ENCODE measurements at places on chromosomes 12 and 14.

DNA sequence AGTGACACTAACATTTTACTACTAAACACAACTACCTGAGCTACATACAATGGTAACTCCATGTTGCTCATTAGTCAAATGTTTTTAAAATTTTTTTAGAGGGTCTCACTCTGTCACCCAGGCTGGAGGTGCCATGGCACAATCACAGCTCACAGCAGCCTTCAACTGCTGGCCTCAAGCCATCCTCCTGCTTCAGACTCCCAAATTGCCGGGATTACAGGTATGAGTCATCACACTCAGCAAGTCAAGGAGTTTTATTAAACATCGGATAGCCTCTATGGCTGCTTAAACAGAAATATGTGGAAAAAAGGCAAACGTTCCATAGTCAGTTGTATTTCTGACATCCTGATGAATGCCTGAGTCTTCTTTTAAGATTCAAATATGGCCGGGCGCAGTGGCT lies 11.1 kb upstream of the NPFF start:
- no peak for DNase-seq

GRCh38 chr12:85794531-85794930 lies 41.7 kb downstream of the RASSF9 start:
- no peak for DNase-seq

DNA sequence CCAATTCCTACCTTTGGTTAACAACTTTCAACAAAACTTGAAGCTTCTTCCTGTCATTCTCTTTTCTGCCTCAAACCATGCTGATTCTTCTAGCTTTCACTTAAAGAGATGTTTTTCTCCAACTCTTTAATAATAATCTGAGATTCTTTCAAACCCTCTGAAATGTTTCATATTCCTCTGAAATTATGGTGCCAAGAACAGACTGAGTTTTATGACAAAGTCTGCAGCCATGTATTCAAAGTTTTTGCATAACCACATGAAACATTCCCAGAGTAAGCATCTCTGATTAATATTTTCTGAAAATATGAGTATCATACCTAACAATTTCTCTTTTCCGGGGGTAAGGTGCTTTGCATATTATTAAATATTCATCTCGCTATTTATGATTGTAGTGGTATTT lies 59.1 kb upstream of the DCN start:
- DNase-seq, result no peak

DNA sequence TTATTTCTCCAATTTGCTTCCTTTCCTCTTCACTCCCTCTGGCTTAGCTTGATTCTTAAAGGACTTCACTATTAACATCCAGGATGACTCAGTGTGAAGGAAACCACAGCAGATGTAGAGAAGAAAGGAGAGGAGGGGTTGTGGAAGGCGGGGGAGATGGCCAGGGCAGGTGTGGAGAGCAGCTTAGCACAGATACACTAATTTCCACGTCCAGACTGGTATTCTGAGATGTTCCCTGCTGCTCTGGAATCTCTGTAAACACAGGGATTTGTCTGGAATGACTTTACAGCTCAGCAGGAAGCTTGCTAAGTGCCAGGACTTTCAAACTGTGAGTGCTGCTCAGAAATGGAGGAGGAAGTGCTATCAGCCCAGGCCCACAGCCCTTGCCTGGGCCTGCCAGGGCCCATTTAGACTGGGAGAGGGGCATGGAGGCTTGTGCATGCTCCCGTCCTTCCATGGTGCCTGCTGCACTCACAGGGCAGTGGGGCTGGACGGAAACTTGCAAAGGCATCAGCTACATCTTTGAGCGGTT lies 202.5 kb upstream of the DDHD1 start:
- no peak for DNase-seq

DNA sequence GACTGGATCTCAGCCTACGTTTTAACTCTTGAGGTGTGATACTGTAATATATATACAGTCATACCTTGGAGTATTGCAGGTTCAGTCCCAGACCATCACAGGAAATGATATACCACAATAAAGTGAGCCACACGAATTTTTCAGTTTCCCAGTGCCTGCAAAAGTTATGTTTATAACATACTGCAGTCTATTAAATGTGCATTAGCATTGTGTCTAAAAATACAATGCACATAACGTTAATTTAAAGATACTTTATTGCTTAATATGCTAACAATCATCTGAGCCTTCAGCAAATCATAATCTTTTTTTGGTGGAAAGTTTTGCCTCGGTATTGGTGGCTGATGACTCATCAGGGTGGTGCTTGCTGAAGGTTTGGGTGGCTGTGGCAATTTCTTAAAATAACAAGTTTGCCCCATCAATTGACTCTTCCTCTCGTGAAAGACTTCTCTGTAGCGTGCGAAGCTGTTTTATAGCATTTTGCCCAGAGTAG lies 18.9 kb downstream of the PYROXD1 start:
- peak; percentile 72 for DNase-seq

DNA sequence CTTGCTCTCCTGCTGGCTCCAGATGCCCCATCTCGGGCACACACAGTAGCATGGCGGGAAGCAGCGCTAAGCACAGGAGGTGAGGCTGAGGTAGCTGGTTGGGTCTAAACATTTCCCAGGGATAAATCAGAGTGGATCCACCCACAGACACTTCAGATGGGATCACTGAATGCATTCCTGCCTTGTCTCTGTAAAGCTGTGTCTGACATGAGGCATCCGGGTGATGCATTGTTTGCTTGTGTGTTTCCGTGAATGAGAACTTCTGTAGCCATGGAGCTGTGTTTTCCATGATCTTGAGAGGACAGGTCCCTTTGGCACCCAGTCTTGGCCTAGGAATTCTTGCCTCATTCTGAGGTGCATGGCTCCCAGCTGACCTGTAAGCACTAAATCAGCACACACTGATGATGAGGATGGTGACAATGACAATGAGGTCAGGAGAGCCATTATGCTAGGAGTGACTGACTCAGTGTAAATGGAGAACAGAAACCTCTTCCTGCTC lies 6.7 kb upstream of the KRT75 start:
- no peak for DNase-seq

DNA sequence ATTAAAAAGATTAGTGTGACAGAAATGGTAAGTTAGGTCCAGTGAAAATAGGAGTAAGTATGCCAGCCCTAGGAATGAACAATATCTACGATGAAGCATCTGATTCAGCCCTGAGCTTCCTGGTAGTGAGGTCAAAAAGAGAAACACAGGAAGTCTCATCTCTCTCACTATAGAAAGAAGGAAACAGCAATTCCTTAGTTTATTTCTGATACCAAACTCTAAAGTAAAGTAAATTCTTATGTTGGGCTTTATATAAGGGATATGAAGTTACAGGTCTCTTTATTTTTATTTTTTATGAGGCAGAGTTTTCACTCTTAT lies 76.7 kb upstream of the RFLNA start:
- no peak for DNase-seq

Measured in CD4-positive, alpha-beta T cell treated with Interleukin-12 subunit alpha and Interleukin-12 subunit beta, for 1 hour (primary cell).